Stimulated activated CD8-positive, alpha-beta memory T cell treated with anti-CD3 and anti-CD28 coated beads, Interleukin-7, amount 100 ng/mL, for 1 hour (primary cell): ENCODE measurements at places on chromosomes 2 and 18.

GRCh38 chr2:136423516-136423996, 305.6 kb upstream of the CXCR4 start:
- peak; percentile 56 for DNase-seq

GRCh38 chr2:205427112-205427511, 255.2 kb upstream of the NRP2 start:
- no peak for DNase-seq

- no peak for DNase-seq
These were observed 44.8 kb upstream of the ARHGAP25 start for GRCh38 chr2:68689553-68690537.

GRCh38 chr2:54290356-54291025, 34.5 kb upstream of the TSPYL6 start:
- DNase-seq = no peak

DNA sequence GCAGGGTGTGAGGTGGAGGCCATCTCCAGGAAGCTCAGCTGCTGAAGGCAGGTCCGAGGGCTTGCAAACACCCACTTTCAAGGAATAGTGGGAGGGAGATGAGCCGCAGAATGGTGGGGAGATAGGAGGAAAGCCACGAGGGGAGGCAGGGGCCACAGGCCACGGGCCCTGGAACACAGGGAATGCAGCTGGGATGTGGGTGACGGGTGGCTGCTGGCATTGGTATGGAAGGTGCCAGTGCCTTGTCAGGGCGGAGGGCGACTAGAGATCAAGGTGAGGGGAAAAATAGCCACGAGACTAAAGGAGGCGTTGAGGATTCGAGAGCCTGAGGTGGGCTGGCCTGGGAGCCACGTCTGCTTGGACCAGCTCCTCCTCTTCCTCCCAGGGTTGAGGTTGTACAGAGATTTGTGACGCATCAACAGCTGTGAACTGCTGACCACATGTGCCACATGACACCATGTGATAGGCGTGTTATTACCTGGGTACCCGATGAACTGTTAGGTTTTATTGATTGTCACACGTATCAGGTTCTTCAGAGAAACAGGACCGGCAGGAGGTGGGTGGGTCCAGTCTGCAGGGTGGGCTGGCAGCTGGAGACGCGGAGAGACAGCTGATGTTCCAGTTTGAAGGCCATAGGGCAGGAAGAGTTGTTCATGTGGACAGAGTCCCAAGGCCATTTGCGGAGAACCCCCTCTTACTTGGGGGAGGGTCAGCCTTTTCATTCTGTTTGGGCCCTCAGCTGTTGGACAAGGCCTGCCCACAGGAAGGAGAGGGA, 9.9 kb downstream of the IMPA2 start:
- DNase-seq = no peak

GRCh38 chr18:906416-907114, 1.9 kb downstream of the ADCYAP1 start:
- no peak for DNase-seq

GRCh38 chr2:20231598-20232026, 6.7 kb upstream of the SDC1 start:
- DNase-seq = no peak

DNA sequence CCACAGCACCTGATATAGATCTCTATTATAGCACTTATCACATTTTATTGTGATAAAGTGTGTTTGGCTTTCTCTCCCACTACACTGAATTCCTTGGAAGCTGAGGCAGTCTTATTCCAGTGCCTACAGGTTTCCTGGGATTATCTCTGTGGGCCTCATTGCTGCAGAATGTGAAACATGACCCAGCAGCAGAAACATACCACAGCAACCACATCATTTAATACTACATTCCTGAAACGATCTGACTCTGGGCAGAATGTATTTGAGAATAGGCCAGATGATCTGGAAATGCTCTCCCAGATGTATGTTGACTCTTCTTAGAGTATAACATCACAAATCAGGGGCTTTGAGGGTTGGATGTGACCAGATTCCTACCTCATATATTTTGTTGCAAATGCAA, 323.5 kb upstream of the TANK start:
- DNase-seq = no peak

- DNase-seq = no peak
These were observed 140.8 kb upstream of the SETBP1 start for GRCh38 chr18:44539926-44540325.

DNA sequence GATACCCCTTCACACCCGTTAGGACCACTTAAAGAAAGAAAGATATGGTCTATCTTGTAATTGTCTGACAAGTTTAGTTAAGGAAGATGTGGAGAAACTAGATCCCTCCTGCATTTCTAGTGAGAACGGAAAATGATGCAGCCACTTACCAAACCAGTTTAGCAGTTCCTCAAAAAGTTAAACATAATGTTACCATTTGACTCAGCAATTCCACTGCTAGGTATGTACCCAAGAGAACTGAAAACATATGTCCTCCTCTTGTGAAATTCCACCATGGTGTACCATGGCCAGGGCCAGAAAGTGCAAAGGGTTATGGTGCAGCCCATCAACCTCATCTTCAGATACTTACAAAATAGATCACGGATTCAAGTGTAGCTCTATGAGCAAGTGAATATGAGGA, 79.0 kb upstream of the ID2 start:
- DNase-seq = no peak

- DNase-seq = no peak
These were observed 75.7 kb downstream of the FTCDNL1 start for GRCh38 chr2:199775267-199775666.

GRCh38 chr2:186713691-186714090, 19.8 kb downstream of the FAM171B start:
- no peak for DNase-seq

- DNase-seq = no peak
These were observed 24.3 kb downstream of the DIS3L2 start for GRCh38 chr2:231985823-231986261.

DNA sequence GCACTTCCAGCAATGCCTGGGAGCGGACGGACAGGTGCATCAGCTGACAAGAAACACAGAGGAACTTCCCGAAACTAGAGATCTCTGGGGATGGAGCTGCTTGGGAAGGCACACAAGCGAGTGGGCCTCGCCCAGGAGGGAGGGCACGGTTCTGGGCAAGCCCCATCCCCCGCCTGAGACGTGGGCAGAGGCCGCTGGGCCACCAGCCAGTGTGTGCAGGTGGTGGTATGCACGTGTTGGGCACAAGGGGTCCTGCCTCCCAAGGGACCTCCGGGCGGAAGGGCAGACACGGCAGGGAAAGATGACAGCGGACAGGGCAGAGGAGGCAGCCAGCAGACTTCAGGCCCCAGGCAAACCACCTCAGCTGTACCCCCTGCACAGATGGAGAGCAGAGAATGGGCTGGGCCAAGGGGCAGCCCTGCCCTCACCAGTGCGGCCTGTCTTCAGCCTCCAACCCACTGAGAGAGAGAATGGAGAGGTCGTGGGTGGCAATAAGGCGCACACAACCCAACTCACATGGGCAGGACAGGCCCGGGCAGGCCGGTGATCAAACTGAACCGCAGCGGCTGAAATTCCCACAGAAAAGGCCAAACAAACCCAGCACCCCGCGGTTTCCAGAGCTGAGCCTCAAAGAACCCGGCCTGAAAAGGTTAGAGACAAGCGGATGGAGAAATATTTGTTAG, 51.2 kb downstream of the HDAC4 start:
- no peak for DNase-seq

- no peak for DNase-seq
These were observed 206.2 kb upstream of the LRRTM1 start for GRCh38 chr2:80510716-80511115.

- DNase-seq = no peak
These were observed 153.3 kb downstream of the LRRTM1 start for GRCh38 chr2:80151248-80151647.

- DNase-seq = no peak
These were observed 97.2 kb upstream of the LPIN2 start for GRCh38 chr18:3110034-3110752.
